ENCODE measurements at places on chromosomes 7 and 10.

- no peak for DNase-seq
Measured at GRCh38 chr10:93006435-93007039, 54.1 kb upstream of the CYP26C1 start.

DNA sequence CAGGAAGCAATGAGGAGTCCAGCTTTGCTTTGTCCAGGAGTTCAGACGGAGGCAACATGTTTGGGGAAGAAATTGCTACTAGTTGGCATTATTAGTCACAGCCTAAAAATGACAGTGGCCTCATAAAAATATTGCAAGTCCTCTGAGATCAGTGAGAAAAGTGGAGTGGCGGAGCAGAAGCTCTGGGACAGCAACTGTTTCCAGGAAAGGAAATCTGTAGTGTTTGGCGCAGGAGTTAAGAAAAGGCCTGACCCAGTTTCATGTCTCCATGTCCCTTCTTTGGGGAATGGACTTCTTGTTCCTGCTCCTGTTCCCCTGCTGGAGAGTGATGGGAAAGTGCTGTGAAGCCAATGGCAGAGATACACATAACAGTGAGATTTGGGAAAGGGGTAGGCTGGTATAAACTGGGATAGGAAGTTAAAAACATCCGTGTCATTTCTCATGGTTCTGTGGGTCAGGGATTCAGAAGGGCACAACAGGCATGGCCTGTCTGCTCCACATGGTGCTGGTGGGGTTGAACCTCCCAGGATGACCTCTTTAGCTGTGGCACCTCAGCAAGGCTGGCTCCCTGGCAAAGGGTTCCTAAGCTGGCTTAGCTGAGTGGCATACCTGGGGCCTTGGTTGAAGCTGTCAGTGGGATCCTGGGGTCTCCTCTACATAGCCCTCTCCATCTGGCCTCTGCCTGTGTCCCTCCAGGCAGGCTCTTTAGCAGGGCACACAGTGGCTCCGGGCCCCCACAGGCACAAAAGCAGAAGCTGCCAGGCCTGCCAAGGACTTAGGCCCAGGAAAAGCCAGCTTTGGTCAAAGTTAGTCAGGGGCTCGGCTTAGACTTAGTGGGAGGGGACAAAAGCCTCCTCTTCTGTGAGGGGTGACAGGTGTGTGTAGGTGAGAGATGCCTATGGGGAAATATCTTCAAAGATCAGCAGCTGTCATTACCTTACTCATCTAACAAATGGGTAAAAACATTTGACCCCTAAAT, 77.7 kb downstream of the WDFY4 start:
- DNase-seq: no peak

DNA sequence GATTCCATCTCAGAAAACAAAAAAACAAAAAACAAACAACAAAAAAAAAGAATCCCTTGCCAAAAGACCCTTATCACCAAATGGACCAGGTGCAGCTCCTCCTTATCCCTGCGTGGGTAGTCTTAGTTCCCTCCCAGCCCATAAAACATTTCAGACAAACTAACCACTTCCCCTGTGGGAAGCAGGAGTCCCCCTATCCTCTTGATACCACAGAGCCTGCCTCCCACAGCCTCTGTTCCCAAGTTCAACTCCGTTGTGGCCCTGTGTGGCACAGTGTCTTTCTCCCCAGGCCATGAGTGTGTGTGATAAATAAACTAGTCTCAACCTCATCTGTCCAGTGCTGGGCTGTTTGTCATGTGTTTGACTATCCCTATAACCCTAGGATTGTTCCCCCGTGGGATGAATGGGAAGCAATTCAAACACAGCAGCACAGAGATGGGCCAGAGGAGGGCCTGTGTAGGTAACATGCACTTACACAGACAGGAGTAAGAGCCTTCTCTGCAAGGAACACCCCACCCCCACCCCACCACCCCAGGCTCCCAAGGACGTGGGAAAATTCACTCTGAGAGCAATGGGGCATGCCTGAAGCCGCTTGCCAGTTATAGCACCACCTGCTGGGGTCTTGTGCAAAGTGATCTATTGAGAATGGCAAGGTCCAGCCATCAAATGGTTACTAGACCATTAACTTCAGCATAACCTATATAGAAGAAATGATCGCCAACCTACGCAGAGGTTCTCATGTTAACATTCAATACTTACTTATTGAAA, 147.1 kb upstream of the GHITM start:
- peak; percentile 40 for DNase-seq

GRCh38 chr7:108367946-108368345, 88.3 kb downstream of the NRCAM start:
- DNase-seq: no peak

DNA sequence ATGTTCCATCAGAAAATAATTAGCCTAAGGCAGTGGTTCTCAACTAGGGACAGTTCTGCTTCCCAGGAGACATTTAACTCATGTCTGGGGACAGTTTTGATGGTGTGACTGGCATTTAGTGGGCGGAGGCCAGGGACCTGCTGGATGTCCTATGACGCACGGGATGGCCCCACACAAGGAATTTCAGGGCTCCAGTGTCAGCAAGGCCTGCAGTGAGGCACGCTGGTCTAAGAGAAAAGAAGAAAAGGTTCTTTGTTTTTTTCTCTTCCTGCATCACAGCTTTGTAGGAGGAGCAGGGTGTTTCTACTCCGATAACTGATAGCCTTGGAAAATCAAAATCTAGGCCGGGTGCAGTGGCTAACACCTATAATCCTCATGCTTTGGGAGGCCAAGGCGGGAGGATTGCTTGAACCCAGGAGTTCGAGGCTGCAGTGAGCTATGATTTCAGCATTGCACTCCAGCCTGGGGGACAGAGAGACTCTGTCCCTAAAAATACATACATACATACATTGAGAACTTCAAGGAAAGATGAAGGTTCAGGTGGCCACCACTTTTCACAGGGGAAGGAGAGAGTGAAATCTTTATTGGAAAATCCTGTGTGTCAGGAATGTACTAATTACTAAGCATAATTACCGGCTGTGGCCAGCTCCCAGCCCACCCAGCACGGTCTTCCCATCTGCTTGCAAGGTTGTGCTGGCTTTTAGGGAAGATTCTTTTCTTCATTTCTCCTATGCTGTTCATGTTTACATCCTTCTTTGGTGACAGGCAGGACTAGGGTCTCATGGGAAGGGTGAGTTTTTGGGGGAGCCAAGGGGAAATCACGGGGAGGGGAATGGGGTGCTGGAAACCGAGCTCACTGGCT, 150.4 kb downstream of the ACTR3B start:
- DNase-seq: no peak

- no peak for DNase-seq
Measured at GRCh38 chr7:73828107-73828803, 2.5 kb upstream of the CLDN4 start.

DNA sequence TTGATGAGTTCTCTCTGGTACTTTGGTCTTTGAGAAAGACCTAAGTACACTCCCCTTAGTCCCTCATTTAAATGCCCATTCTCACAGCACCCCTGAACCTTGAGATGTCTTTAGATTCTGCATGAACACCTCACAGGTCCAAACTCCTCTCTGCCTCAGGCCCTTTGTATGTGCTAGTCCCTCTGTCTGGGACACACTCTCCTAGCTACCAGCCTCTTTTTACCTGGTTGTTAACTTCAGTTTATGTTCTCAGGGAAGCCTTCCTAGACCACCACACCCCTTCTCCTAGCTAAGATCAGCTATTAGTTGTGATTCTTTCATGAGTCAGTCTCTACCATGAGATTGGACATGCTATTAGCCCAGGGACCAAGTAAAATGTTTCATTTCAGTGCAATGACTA, 86.4 kb downstream of the PLCE1 start:
- no peak for DNase-seq

DNA sequence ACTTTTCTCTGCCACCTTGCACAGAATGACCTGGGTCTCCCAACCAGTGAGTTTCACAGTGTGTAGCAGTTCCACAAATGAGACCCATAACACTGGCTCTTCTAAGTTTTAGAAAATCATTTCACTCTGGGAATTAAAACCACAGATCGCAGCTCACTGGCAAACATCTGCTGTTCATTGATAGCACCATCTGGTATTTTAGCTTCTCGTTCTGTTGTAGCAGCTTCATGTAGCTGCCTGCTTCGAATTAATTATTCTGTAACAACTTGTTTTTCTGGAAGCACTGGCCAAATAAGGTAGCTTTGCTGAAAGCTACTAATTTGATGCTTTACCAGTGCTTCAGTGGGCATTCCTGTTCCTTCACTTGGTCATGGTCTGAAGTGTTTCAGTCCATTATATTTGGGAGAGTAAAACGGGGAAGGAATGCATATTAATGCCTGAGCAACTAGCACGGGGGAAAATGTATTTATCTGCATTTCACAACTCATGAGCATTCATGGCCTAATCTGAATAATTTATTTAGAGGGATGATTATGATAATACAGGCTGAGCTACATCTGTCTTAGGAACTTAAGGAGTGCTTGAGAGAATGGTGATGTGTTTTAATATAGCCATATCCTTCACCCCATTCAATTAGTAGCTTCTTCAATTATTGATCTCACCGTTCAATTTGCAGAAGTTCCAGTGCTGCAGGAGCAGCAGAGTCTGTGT, 447.4 kb downstream of the XPNPEP1 start:
- no peak for DNase-seq

DNA sequence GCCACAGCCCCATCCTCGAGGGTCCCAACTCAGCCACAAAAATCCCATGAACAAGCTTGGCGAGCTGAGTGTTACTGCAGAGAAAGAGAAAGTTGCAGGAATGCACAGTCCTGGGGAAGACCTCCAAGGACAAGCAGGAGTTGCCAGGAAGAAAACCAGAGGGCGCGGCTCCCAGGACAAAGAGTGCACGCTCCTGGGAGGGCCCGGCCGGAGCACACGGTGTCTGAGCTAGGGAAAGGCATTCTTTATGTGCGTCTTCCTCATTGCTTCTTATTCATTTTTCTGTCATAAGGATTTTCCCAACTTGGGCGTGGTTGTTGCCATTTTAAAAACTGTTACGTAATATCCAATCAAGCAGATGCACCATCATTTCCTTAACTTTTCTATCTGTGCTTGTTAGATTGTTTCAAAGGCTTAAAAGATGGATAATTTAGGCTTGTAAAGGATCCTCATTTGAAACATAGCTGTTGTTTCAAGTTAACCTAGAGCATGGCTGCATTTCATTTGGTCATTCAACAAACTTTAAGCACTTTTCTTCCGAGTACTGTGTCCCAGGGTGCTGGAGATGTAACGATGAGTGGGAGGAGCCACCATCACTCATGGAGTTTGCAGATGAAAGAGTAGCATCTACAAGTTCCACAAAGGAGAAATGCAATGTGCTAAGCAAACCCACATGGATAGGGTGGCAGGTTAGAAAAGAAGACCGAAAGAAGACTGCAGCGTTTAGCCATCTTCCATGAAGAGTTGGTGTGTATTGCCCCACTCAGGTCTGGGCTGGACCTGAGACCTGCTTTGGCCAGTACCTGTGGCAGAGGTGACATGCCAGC, 5.6 kb upstream of the CNPY1 start:
- no peak for DNase-seq

- DNase-seq: no peak
Measured at GRCh38 chr7:2720024-2720423, 32.0 kb downstream of the AMZ1 start.

DNA sequence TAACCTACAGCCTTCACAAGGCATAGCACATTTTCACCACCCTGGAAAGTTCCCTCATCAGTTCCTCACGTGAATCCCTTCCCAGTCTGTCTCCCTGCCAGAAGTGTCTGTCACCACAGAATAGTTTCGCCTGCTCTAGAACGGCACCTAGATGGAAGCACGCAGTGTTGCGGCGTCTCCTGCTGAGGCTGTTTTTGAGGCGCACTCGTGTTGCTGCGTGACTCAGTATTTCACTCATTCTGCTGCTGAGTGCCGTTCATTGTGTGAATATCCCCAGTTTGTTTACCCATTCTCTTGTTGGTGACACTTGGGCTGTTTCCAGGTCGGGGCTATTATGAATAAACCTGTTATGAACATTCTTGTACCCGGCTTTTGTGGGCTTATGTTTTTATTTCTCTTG, 12.8 kb downstream of the NOS3 start:
- DNase-seq: no peak

GRCh38 chr7:112411186-112411795, 39.0 kb upstream of the IFRD1 start:
- DNase-seq: peak; percentile 21

DNA sequence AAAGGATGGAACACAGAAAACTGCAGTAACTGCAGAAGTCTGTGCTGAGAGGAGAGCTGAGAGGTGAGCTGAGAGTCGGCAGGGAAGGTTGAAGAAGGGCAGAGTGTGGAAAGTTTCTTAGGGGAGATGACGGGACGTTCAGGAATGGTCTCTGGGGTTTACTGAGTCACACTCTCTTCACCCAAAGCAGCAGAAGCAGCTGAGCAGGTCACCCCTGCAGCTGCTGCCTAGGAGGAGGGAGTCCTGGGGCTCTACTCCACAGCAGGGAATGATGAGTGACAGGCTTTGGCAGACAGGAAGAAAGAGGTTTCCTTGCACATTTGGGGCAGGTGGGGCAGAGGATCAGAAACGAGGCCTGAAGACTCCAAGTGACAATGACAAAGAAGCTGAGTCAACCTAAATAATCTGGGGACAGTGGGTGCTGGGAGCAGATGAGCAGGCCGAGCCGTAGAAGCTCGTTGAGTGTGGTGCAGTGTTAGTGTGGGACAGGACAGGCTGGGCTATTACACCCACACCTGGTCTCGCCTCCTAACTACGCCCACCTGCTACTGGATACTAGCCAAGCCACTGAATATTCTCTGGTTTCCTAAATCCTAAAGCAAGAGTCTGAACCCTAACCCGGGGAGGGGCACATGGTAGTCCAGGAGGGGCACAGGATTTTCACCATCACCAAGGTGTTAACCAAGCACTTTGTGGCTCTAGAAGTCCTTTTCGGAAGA, 24.9 kb downstream of the BEND7 start:
- no peak for DNase-seq

DNA sequence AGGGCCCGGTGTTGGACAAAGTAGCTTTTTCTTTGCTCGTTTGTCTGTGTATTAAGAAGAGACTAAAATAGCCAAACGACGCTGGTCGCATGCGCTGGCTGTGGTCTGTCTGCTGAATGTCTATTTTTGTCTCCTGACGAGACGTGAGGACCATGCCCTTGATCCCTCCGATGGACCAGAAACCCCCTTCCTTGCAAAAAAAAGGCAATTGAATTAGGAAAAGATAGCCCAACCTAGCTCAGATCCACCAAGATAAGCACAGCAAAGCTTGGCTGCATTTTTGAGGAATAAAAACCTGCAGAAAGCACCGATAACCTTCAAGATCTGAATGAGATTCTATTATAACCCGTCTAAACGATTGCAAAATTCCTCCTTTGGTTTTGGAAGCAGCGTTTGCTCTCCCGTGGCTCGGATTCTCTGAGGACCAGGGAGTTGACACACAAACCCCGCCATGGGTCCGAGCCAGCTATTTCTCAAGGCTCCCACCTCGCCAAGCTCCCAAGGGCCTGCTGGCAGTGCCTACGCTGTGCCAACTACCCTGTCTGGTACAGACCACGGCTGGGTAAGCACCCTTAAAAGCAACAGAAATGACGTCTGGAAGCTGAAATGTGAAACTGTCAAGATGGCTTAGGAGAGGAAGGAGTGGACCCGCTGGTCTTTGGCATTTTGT, 17.7 kb upstream of the TTYH3 start:
- DNase-seq: peak; percentile 100
